ENCODE measurements at places on chromosomes 3 and 15.

GRCh38 chr15:49235446-49236124 lies 65.5 kb downstream of the GALK2 start:
- peak; percentile 27 for DNase-seq

DNA sequence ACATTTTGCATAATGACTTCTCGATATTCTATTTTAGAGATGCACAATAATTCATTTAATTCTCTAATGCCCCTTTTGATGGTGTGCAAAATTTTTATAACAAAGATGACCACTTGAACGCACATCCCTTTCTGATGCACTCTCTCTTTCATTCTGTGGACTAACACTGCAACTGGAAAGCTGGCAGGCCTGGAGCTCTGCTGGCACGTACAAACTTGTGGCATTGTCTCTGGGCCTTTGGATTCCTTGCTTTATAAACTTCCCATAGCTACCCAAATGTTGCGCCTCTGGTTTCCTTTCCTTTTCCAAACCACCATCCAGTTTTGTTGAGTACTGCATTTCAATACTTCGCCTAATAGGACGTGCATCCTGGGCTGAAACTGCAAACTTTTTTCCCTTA lies 194.5 kb upstream of the CFAP20DC start:
- no peak for DNase-seq

GRCh38 chr15:66834881-66835878 lies 133.1 kb downstream of the SMAD6 start:
- no peak for DNase-seq

DNA sequence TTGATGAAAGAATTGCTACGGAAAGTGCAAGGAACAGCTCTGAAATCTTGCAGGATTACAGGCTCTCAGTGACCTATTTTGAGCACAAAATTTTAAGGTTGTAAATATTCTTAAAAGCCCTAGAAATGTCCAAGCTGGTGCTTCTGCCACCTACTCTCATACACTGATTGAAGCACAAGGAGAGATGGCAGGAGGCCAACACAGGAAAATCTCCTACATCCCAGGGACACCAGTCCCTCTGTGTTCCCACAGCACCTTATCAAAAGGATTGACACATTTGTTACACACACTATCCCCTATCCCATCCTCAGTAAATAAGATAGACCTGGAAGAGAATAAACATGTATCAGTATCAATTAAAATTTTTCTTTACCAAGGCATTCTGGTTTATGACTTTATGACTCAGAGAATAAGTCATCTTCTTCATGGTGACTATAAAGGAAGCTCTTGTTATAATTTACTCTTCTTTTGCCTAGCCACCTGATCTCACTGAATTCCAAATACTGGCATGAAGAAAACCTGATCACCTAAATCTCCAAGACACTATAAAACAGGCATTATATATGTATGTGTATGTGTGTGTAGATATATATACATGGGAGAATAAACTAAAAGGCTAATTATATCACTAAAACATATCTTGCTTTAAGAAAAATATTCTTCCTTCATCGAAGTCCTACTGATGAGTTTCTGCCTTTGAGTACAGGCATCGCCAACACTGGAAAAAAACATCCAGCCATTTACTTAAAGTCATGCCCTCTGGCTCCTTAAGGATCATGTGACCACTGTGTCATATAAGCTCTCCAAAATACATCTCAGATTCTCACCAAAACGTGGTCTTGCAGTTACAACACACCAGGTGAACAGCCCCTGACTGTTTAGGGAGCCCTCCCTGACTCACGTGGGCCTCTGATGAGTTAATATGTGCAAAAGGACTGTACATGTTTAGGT lies 208.1 kb upstream of the NR2F2 start:
- no peak for DNase-seq

- no peak for DNase-seq
These were observed 9.9 kb downstream of the CHAC1 start for GRCh38 chr15:40963201-40963600.

DNA sequence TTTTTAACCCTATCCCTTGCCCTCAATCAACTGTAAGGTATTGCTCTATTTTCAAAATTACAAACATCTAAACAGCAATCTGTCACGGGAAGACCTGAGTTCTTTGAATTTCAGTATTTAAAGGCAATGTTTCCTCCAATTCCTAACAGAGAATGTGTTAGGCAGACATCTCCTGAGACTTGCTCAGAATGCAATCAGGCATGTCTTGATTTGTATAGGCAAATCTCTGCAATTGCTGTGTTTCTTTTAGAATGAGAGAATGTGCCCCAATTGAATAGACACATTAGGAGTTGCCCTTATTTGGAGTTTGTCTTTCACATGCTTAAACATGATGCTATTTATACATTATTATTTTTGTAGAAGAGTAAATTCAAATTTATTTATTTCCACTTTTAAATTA lies 205.6 kb downstream of the CADM2 start:
- DNase-seq: no peak

DNA sequence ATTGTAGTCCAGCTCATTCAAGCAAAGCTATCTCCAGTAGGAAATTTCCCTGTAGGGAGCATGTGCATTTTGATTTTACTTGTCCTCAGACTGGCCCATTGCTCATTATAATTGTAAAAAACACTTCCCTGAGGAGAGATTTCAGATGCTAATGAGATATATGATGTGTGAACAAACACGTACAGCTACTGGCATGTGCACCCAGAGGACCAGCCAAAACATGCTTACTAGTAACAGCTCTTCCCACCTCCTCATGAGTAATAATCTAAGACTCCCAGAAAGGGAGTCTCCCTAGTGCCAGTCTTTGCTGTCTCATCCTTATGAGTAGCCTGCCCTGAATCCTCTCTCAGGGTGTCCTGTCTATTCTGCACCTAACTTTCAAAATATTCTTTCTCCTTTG lies 43.4 kb downstream of the FBXO22 start:
- no peak for DNase-seq

- no peak for DNase-seq
These were observed 4.6 kb upstream of the RTP2 start for GRCh38 chr3:187706971-187707370.

DNA sequence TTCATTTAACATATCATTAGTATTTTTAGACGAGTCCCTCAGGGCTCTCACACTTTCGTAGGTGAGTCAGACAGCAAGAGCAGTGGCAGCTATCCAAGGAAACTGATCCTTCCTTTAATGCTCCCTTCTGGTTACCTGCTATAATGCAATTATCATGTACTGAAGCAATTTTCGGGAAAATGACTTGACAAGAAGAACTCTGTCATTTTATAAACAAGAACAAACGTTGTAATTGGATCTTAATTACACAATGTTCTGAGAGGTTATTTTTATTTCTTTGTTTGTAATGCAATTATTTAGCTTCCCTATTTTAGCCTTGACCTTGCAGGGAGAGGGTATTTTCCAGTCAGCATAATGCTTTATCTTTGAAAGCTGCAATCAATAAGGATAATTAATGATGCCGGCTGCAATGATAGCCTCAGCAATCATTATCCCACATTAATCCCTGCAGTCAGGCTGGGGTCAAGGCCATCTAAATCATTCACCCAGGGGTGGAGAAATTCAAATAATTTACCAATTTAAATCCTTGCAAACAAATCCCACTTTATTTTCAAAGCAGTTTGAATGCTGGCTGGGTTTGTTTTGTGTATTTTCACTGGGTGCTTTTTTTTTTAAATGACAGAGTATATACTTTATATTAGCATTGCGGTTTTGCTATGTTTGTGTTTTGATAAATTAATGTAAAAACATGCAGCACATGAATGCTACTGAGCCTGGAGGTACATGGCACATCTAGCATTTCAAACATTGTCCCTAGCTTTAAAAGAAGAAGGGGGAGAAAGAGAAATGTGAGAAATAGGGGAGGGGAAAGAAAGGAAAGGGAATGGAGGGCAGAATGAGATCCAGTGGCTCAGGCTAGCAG lies 249.9 kb downstream of the SHOX2 start:
- DNase-seq: no peak

Measured in T-helper 1 cell (primary cell).